NCI-H526 treated with DMSO at 0.1 percent for 48 hours (cell line): ENCODE measurements at places on chromosomes 1 and 21.
A peak's percentile ranks its signal among the peaks of the same experiment; 100 is the strongest.

DNA sequence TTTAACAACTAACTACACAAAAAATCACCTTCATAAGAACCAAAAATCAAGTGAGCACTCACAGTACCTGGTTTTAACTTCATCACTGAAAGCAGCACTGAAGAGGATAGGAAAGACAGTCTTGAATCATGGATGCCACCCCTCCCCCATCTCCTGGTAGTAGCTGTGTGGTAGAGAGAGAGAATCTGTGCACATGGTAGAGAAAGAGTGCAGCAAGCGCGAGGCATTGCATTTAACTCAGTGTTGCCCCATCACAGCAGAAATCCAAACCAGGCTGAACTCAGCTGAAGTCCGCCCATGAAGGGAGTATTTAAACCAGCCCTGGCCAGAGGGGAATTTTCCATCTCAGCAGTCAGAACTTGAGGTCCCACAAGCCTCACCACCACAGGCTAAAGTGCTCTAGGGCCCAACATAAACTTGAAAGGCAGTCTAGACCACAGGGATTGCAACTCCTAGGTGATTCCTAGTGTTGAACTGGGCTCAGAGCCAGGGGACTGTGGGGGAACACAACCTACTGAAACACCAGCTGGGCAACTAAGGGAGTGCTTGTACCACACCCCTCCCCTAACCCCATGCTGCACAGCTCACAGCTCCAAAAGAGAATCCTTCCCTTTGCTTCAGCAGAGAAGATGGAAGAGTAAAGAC, 38.4 kb downstream of the VAV3 start:
- DNase-seq, result no peak

DNA sequence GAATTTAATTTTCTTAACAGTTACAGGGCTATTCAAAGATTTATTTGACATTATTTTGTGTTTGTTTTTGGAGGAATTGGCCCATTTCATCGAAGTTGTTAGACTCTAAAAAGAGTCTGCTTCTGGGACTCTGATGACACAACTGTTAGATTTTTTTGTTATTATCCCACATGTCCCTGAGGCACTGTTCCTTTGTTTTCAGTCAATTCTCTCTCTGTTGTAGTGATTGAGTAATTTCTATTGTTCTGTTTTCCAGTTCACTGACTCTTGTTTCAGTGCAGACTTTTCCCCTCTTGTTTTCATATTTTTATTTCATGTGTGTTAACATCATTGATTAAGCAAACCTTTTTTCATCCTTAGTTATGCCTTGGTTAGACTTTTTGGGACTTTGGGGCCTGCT, 325.0 kb downstream of the ZNF326 start:
- no peak for DNase-seq

- no peak for DNase-seq
These were observed 876 bp downstream of the MOB3C start for GRCh38 chr1:46615735-46616134.

DNA sequence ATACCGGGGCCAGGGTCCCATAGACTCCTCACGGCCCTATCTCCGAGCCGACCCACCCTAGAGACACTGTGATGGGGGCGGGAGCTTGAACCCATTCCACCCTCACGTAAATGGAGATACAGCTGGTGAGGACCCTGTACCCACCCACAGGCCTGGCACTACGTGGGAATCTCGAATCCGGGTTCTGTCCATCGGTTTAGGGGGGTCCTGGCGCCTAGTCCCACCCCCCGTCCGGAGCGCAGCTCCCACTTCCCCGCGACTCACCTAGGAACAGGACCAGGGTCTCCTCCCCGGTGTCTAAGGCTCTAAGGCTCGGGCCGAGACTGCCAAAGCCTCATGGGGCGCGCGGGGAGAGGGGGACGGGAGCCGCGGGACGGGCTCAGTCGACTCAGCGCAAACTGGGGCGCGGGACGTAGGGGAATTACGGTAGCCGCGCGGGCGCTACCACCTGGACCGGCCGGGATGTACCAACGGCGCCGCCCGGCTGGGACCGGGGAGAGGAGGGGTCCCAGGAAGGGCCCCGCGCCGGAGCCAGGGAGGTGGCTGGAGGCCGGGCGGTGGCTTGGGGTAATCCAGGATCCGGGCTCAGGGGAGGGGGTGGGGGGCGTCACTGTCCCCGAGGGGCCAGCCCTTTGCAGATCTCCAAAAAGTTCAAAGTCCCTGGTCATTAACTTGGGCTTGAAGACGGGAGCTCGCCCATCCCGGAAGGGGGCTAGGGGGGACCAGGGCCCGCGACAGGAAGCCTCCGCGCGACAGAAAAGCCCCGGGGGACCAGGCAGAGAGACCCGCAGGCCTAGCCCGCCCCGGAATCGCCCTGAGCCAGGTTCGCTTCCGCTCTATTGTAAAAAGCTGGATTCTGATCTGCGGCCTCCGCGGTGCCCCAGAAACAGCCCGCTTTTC, 1.0 kb downstream of the PLEKHG5 start:
- DNase-seq, result peak; percentile 75

DNA sequence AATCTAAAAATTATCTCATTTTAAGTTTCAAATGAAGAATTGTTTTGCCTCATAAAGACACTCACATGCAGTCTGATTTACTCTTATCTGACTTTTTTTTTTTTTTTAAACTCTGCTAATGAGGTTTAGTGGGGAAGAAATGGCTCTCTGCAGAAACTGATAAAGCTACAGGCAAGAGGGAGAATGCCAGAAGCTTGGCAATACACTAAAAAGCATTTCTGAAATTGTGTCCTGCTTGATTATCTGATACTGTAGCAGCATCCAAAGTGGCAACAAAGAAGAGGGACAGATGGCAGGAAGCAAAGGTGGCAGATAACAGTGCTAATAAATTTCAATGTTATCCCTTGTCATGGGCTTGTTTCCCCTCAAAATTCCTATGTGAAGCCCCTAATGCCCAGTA, 1744.9 kb downstream of the NCAM2 start:
- no peak for DNase-seq

DNA sequence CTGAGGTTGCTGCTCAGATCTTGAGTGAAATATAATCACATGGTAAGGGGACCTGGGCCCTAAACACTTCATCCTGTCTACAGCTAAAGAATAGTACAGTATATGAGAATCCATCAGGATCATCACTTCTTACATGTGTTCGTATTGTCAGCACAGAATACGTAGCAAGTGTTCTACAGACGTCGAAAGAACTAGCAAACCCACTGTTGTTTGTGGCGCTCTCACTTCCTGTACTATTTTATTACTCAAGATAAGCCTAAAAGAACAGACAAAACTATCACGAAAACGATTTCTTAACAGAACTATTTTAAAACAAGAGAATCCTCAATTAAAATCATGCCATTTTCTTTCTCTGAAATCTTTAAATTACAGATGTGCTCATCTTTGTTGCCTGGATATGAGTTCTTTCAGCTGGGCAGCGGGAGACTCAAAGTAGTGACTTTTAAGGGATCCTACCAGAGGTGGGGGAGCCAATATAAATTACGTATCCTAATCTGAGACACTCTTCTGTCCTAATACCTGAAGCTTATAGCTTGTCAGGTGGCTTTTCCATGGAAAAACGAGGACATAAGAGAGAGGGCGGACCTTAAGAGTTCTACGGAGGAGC, 724 bp downstream of the ST7L start:
- DNase-seq, result no peak

DNA sequence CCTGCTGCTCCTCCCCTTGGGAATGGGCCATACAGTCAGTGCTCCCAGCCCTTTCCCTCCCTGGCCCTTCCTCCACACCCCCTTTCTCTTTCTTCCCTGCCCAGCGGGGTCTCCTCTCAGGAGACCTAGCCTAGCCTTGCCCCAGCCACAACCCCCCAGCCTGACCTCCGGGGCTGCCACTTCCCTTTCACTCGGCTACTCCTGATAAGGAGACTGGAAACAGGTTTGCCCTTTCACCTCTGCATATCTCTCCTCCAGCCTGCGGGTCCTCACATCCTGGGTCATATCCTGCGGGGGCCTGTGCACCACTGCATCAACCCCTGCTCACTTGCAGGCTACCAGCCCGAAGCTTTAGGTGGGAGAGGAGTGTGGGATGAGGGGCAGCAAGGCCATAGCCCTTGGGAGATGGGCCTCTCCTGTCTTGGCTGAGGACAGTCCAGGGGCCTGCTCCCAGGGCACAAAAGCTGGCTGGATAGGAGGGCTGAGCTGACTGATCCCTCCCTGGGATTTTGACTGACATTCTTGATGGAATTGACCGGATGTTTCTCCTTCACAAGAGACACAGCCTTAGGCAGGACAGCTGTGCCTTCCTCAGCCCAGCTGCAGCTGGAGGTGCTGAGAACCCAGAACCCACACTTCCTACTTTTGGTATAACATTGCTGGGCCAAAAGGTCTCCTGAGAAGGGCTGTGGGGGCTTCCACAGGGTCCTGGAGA, 19.2 kb upstream of the ALX3 start:
- DNase-seq, result no peak

DNA sequence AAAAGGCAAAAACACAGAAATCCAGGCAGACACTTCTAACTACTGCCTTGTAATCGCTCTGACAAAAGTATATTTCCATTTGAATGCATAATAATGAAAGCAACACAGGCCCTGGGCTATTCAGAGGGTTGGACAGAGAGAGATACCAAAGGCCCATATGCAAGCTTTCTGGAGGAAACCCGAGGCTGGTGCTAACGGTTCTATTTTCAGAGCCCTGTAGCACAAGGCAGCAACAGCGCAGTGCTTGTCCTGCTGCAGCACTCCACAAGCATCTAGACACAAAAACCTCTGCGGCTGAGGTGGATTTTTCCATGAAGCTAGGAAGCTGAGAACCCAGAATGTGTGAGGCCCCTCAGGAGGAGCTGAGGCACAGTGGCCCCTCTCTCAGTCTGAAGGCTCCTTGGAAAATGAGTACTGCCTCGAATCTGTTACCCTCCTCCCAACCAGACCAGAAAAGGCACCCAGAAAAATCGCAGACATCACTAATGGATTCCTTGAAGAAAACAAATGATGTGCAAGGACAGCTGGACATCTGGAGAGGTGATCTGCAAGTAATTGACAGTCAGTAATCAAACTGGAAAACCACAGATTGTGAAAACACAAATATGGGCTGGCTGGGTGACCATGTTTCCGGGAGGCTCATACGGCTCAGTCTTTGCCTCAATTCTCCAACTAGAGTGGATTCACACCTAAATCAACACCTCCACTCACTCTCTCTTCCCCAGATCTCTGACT, 54.0 kb downstream of the COLGALT2 start:
- no peak for DNase-seq

DNA sequence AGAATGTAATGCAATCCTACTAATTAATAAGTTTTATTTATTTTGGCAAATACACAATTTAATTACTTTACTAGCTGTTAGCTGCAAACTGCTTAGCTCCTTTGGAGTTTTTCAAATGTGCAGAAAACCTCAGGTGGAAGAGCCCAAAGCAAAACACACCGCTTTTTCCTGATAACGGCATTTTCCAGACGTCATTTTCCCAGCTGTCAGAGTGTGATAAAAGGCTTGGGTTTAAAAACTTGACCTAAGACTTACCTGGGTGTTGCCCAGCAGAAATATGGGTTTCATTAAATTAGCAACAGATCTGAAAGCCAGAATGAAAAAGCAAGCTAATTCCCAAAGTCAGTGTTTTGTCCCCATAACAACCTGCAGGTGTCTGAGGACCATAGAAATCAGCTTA, 204.0 kb upstream of the HMCN1 start:
- DNase-seq, result no peak

- peak; percentile 38 for DNase-seq
These were observed 61.1 kb downstream of the SDC3 start for GRCh38 chr1:30847358-30847972.

DNA sequence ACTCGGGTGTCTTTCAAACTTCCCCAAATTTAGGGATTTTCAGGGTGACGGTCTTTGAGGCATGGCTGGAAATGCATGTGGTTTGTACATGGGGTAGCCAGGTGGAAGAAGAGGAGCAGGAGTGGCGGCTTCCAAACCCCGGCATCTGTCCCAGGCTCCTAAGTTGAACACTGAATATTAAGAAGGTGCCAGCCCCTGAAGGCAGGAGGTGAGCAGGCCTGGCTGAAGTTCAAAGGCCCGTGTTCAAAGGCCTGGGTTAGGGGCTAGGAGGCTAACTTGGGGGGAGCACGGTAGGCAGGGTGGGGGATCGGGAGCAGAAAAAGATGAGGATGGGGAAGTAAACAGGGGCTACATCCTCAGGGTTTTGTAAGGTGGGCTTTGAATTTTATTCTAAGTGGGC, 42.8 kb downstream of the ELK4 start:
- no peak for DNase-seq

- DNase-seq, result no peak
These were observed 4.0 kb downstream of the AMPD2 start for GRCh38 chr1:109623601-109624161.

DNA sequence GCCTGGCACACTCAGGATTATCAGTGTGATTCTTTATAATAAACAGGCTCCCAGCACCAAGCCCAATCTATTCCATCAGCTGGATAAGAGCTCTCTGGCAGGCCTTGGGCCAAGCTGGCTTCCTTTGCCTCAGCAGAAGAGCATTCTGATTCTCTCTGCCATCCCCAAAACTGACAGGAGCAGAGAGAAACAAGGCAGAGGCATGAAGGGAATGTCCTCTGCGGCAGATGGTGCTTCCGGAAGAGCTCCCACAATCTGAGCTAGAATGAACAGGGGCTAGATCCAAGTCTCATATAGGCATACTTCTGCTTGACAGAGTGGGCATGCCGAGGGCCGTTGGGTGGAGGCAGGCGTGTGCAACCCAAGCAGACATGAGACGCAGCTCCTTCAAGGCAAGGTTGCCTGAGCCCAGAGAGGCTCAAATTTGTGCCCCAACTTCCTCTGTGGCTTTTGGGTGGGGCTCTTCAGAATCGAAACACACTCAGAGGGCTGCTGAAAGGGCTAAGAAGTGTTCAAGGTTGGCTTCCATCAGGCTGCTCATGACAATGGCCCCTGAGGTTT, 4.0 kb downstream of the CAPN2 start:
- DNase-seq, result no peak

DNA sequence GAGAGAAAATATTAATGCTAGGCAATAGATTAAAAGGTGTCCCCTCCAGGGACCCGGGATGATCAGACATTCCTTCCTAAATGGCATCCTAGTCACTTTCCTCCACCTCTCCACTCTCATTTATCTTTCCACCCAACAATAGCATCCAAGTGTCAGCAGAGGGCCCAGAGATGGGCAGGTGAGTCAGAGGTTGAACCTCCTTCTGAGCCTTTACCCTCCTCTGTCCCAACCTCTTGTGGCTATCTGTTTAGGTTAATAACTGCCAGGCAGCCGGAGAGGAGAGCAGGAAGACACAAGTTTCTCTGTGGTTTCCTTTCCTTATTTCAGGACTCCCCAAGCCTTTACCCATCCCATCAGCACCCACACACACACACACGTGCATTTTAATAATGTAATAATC, 4.1 kb downstream of the GJA5 start:
- no peak for DNase-seq

GRCh38 chr1:203135636-203136305, 8.2 kb downstream of the ADORA1 start:
- no peak for DNase-seq

- DNase-seq, result no peak
These were observed 11.5 kb upstream of the THRAP3 start for GRCh38 chr1:36212782-36213181.

DNA sequence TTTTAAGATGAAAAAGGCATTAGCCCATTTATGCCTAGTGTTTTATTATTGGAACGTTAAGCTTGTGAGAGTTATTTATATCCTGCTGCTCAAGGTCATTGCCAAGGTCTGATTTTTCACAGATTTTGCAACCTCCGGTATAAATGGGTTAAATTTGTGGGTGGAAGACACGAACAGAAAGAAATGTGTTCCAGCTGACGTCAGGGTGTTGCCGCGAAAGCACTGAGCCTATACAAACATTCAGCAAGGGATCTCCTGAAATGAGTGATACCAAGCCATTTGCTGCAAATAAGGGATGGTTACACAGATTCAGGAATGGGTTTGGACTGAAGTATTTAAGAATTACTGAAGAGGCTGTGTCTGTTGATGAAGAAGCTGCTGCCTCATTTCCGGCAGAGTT, 32.2 kb downstream of the TMED5 start:
- DNase-seq, result no peak

GRCh38 chr1:114323959-114324661, 170.4 kb upstream of the SYT6 start:
- DNase-seq, result no peak
